ENCODE measurements at places on chromosomes 1 and 21.

- DNase-seq: no peak
These were observed 38.1 kb upstream of the NBL1 start for GRCh38 chr1:19605967-19606366.

DNA sequence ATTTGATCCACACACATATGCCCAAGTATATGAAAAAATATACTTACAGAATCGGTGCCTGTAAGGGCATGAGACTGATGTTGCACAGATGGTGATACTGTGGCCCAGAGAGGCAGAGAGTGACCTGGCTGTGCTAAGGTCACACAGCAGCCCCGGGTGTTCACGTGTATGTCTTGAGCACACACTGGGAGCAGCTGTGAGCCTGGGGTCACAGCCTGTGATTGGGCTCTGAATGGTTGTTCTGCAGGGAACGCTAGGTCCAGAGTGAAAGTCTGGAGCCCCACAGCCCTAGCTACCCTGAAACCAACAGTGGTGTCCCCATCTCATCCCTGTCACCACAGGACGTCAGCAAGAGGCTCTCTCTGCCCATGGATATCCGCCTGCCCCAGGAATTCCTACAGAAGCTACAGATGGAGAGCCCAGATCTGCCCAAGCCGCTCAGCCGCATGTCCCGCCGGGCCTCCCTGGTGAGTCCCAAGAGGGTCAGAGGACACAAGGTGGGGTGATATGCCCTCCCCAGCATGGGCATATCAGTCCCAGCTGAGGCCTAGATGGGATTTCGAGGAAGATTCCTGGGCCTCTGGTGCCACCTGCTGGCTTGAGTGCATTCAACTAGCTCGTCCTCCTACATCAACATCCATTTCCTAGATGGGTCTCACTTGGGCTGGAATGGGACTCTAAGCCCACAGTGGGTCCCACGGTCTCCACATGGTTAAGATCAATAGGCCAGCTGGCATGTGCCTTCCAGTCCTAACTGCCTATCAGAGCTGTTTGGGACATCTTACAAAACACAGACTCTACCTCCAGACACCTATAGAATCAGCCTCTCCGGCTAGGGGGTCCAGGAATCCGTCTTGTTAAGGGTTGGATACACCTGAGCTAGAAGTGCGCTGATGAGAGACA lies 19.7 kb downstream of the CDK18 start:
- peak; percentile 82 for DNase-seq

DNA sequence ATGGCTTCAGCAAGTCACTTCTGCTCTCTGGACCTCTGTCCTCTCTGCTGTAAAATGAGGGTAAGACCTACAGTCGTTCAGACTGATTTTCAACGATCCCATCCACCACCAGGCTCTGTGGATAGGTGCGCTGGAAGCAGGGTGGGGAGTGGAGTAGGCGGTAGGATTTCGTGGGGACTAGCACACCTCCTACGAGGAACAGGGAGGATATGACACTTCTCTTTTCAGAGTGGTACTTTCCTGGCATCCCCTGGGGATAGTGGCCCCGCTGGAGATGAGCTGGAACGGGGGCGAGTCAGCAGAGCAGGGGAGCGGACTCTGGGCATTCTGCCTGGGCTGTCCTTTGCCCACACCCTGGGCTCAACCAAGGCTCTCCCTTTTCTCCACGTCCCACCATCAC lies 17.7 kb downstream of the ETNK2 start:
- DNase-seq: no peak

GRCh38 chr1:53388963-53389362 lies 61.1 kb upstream of the LRP8 start:
- DNase-seq: no peak

GRCh38 chr21:16071761-16072160 lies 342.0 kb downstream of the USP25 start:
- no peak for DNase-seq

DNA sequence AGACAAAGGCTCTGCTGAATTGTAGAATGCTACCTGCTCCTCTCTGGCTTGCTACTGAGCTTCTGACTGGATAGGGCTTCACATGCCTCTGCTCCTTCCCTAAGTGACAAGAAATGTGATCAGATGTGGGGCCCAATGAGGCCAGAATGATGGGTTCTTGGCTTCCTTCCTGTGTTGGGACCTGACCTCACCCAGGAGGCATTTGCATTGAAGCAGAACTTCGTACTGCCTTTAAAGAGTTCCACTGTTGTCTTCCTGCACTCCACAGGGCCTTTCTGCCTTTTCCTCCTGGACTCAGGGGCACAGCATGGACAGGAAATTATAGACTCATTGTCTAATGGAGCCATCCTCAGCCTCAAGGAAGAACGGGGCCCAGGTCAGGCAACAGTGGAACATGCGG lies 14.3 kb downstream of the ZNF670 start:
- no peak for DNase-seq

GRCh38 chr1:37845049-37845646 lies 14.2 kb downstream of the MTF1 start:
- DNase-seq: no peak

DNA sequence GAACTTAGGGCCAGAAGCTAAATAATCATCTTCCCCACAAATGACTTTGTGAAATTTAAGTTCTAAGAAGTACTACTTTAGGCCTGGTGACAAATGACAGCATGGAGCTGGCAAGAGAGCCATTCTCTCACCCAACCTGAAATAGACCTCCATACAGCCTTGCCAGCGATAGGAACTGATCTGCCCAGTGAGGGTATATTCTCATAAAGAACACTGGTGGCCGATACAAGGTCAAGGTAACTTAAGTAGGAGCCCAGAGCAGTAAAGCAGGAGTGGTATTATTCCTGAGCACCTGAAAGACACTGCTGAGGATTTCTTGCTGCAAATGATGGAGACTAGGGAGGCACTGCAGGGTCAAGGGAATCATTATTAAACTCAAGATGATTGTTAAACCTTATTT lies 2.6 kb upstream of the TTLL7 start:
- no peak for DNase-seq

GRCh38 chr1:227330279-227331076 lies 12.2 kb upstream of the CDC42BPA start:
- DNase-seq: no peak

- no peak for DNase-seq
These were observed 994.6 kb upstream of the PRMT6 start for GRCh38 chr1:106061586-106062495.

DNA sequence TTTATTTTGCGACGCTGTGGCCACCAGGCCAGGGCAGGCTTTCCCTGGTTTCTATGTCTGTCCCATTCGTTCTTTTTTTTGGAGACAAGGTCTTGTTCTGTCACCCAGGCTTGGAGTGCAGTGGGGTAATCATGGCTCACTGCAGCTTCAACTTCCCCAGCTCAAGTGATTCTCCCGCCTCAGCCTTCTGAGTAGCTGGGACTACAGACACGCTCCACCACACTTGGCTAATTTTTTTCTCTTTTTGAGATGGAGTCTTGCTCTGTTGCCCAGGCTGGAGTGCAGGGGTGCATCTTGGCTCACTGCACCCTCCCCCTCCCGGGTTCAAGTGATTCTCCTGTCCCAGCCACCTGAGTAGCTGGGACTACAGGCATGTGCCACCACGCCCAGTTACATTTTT lies 43.4 kb upstream of the WNT4 start:
- DNase-seq: no peak

DNA sequence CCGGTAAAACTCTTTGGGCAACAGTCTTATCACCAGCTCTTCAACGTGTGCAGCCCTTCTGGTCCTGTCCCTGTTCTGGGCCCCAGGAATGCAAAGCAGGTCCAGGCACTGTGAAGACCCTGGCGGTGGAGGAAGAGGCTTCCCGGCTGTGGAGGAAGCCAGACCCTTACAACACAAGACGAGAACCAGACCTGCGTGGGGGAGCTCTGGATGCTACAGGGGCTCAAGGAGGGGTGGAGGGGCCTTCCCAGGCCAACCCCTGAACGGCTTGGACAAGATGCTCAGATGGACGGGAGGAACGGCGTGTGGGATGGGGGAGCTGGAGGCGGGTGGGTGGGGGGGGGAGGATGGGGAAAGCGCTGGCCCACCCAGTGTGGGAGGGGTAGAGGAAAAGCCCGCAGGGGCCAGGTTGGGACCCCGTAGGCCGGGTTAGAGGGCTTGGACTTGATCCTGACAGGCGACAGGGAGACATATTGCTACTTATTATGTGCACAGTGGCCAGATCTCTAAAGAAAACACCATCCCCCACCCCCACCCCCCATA lies 5.1 kb upstream of the OLIG2 start:
- no peak for DNase-seq
